Activated CD4-positive, CD25-positive, alpha-beta regulatory T cell treated with anti-CD3 and anti-CD28 coated beads, Interleukin-2, amount 50 U/mL, for 72 hours (primary cell): ENCODE measurements at places on chromosomes 2 and 18.
A peak's percentile ranks its signal among the peaks of the same experiment; 100 is the strongest.

GRCh38 chr2:219542931-219543595 lies 546 bp downstream of the CHPF start:
- no peak for DNase-seq

GRCh38 chr2:64609227-64609941 lies 44.3 kb downstream of the SERTAD2 start:
- peak; percentile 79 for DNase-seq

DNA sequence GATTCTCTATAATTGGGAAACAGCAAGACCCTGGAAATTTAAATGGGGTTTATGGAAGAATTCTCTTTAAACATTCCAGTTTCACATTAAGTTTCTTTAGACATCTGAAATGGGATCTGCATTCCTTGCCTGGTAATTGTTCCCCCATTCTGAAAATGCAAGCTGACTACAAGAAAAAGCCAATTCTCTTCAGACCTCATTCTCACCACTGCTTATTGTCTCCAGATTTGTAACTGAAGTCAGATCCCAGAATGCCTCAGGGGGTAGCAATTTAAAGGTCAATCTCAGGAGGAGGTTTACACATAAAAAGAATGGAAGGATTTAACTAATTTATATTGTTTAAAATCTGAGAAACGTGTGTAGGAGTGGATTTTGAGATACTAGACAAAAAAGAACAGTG lies 41.2 kb downstream of the COL3A1 start:
- DNase-seq = no peak

GRCh38 chr2:64640153-64641044 lies 13.3 kb downstream of the SERTAD2 start:
- DNase-seq = no peak

DNA sequence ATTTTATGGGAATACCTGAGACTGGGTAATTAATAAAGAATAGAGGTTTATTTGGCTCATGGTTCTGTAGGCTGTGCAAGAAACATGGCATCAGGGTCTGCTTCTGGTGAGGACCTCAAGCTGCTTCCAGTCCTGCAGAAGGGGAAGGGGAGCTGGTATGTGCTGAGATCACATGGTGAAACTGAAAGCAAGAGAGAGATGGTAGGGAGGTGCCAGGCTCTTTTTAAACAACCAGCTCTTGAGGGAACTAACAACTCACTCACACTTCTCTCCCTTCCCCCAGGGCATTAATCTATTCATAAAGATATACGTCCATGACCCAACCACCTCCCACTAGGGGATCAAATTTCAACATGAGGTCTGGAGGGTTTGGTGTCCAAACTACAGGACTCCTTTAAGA lies 40.1 kb downstream of the AGPS start:
- no peak for DNase-seq
